ENCODE measurements at places on chromosomes 3 and 15.
A peak's percentile ranks its signal among the peaks of the same experiment; 100 is the strongest.

- DNase-seq: no peak
Measured at GRCh38 chr3:124972457-124972856, 37.9 kb upstream of the MUC13 start.

GRCh38 chr3:134867277-134867676 is 72.2 kb downstream of the EPHB1 start:
- no peak for DNase-seq

GRCh38 chr3:56291953-56292352 is 176.3 kb downstream of the ERC2 start:
- no peak for DNase-seq

- no peak for DNase-seq
Measured at GRCh38 chr3:8793242-8793641, 23.8 kb upstream of the OXTR start.

- DNase-seq: no peak
Measured at GRCh38 chr3:8992199-8992598, 28.9 kb upstream of the RAD18 start.

DNA sequence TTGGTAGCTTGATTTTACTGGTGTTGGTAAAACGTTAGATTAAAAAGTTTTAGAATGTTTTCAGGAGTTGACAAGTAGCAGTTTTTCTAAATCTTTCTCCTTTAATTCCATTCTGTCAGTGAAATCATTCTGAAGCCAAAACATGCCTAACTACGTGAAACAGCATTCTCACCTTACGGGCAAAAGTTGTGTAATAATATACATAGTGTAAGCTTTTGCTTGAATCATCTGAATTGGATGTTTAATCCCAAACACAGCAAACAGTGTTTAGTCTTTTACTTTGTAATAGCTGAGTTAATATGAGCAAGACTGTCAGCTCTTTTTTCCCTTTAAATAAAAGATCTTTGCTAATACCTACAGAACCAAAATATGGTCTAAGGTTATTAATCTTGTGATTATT is 100.6 kb downstream of the CYP19A1 start:
- DNase-seq: no peak

GRCh38 chr3:160928183-160928726 is 172.2 kb downstream of the PPM1L start:
- peak; percentile 49 for DNase-seq

- DNase-seq: no peak
Measured at GRCh38 chr3:123876858-123877257, 7.3 kb downstream of the MYLK start.

GRCh38 chr3:69005791-69006482 is 7.5 kb downstream of the EOGT start:
- no peak for DNase-seq

DNA sequence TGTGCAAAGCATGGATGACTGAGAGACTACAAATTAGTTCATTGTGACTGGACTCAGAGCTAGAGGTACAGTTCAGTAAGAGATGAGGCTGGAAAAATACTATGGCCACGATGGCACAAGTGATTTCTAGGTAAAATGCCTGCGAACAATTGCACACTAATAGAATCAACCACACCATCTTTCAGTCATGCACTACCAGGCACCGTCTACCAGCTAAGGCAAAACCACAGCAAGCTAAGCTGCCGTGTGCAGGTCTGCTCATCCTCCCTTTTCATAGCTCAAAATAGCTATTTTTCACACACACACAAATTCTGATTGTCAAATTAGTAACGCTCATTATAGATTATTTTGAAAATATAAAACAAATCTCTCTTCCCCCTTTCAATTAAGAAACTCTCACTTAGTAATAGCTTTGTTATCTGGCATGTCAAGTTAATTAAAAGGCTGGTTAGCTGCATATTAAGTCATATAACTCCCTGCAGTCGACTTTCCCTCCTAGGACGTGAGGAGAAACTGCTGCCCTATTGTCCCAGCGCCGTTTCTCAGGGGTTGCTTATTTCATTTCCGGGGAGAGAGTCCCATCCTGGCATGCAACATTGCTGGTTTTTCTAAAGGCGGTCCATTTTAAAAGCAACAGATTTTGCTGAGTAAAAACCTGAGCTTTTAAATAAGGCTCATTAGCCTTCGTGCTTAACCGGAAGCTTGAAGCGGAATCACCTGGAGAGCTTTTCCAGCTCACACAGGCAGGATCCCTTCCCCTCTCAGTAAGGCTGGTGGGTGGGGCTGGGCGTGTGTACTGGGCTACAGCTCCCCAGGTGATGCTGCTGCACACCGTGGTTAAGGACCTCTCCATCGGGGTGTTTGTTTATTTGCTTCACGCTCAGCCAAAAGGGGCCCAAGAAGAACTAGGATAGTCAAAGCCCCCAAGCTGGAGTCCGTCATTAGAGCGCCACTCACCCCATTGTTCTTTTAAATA is 16.9 kb upstream of the MEX3B start:
- DNase-seq: no peak

DNA sequence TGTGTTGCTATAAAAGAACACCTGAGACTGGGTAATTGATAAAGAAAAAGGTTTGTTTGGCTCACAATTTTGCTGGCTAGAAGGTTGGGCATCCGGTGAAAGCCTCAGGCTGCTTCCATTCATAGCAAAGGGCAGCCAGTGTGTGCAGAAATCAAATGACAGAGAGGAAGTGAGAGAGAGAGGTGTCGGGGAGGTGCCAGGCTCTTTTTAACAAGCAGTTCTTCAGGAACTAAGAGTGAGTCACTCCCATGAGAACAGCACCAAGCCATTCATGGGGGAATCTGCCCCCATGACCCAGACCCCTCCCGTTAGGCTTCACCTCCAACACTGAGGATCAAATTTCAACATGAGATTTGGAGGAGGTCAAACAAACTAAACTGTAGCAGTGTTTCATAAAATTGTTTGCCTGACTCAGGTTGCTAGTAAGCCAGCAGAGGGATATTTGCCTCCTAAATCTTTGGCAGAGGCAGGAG is 4.5 kb upstream of the PARP15 start:
- no peak for DNase-seq

DNA sequence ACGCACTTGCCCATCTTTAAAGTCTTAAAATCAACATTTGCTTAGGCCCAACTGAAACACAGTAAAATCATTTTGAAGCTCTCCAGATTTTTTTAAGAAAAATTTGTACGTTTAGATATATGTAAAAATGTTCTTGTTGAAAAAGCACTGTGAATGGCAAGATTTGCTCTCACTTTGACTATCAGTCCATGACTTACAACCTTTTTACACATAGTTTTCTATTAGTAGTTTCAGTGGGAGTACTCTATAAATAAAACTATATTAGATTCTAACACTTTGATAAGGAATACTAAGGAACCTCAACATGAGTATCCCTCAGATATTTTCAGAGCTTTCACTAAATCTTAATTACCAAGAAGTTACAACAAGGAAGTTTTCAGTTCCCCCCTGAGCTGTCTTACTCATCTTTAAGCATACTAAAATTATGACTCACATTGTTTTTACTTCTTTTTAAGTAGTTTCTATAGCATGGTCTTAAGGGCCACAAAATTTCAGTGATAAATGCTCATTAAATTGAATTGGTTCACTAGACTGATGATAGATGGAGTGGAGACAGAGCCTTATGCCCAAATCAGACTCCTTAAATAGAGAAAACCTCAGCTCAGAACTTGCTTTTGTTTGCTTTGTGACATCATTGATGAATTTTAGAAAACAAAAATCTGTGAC is 31.6 kb upstream of the RAP2B start:
- DNase-seq: no peak

- no peak for DNase-seq
Measured at GRCh38 chr3:187080799-187081450, 58.4 kb downstream of the RPL39L start.

DNA sequence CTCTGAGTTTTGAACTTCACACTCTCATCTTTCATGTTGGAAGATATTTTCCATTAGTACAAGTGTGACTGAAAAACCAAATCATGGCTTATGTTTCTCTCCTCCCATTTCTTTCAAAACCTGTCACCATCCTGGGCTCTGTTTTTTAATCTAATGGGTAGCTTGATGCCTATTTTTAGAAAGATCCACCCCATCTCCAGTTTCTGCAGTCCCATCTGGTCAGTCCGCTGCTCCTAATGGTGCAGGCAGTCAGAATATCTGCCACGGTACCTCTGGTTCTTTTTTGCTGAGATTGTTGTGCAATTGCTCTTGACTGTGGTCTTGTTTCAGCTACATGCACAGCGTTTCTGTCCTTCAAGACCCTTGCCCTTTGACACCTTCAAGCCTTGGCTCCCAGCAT is 240.9 kb upstream of the CADM2 start:
- no peak for DNase-seq

DNA sequence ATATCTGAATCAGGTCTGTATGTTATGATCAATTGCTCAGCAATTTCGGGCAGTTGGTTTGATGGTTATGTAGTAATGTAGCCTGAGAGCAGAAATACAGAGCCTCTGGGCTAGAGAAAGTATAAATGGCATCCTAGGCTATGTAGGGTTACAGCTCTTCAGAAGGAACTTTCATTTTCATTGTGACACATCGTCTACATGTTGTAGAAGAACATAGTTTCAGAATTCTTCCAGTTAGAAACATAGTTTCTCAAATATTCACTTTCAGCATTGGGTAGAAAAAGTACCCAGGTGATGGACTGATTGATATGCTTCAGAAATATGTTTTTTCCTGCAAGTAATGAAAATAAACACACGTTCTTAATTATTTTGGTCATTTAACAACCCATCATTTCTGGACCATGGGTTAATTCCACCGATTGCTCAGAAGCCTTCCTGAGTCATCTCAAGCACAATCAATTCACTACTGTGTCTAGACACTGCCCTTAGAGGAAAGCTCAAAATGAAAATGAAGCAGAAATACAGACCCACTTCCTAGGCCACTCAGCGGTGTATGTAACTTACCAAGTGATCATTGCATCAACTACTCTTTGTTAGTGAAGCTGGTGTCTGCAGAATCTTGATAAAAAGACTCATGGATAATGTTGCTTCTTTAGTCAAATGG is 88.8 kb upstream of the TSEN2 start:
- no peak for DNase-seq

DNA sequence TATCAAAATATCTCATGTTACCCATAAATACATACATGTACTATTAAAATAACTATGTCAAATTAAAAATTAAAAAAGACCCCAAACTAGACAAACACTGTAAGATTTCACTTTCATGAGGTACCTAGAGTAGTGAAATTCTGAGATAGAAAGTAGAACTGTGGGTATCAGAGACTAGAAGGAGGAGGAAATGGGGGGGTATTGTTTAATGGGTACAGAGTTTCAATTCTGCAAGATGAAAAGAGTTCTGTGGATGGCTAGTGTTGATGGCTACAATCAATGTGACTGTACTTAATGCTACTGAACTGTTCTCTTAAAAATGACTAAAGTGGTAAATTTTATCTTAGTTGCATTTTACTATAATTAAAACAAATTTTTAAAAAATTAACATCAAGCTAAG is 36.6 kb downstream of the RFX7 start:
- DNase-seq: no peak

DNA sequence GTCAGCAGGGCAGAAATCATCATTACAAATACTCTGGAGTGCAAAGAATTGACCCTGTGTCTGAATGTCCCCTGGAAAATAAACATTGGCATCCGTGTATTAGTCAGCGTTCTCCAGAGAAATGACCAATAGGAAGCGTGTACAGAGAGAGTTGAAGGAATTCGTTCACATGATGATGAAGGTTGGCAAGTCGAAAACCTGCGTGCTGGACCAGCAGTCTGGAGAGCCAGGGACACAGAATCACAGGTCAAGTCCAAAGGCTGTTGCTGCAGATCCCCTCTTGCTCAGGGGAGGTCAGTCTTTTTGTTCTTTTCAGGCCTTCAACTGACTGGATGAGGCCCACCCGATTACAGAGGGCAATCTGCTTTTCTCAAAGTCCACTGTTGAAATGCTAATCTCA is 16.6 kb downstream of the GP9 start:
- DNase-seq: no peak

- DNase-seq: no peak
Measured at GRCh38 chr3:107992976-107993684, 97.7 kb downstream of the CD47 start.

GRCh38 chr3:188305220-188305619 is 151.3 kb downstream of the LPP start:
- no peak for DNase-seq

DNA sequence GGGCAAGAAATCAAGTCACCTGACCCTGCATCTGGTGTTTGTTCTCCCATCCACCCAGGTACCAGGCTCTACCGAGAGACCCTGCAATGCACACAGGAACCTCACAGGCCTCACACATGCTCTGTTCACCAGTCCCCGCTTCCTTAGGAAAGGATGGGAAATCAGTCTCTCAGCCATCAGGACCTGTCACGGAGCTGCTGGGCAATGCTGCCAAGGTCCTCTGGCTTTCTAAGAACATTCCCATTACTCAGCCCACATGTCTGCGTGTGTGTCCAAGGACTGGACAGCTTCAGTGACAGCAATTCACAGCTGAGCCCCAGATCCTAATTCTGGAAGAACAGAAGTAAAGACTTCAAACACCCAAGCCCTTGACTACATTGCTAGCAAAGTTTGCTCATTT is 6.5 kb upstream of the SRGAP3 start:
- no peak for DNase-seq

GRCh38 chr15:68877626-68878025 is 52.7 kb upstream of the SPESP1 start:
- DNase-seq: no peak

- no peak for DNase-seq
Measured at GRCh38 chr3:194277104-194277785, 73.9 kb downstream of the CPN2 start.

GRCh38 chr3:61192222-61192621 is 59.0 kb downstream of the FHIT start:
- no peak for DNase-seq

DNA sequence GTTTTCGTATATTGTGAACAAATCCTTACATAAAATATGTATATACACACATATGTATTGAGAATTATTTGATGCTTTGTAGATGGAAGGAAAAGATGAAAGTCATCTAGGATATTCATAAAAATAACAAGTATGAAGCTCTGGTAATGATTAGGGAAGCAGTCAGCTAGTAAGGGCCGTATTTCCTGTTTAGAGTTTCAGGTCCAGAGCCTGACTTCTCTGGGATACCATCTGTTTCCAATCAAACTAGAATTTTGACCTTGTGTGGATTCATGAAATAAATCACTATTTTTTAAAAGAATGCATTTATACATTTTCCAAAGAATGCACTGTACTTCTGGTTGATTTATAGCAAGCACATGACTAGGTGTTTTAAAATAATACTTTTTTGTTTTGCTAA is 156.1 kb upstream of the CGNL1 start:
- no peak for DNase-seq

DNA sequence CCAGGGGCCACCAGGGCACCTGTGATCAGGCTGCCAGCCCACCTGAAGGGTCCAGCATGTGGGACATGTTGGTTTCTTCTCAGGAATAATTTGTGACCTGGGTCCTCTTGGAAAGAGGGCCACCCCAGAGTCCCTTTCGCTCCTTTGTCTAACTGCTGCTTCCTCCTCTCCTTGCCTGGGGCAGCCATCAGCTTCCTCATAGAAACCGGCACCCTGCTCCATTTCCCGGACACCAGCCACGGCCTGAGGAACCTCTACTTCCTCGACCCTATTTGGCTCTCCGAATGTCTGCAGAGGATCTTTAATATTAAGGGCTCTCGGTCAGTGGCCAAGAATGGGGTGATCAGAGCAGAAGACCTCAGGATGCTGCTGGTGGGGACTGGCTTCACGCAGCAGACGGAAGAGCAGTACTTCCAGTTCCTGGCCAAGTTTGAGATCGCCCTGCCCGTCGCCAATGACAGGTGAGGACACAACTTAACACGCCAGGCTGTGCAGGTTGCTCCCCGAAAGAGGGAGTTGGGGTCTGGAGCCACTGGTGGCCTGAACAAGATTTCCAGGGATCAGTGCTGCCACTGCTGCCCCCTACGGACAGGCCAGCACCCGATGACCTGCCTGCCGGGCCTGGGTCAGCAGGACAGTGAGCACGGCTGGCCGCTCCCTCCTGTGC is 109.7 kb downstream of the LRRK1 start:
- DNase-seq: peak; percentile 18
